ENCODE measurements at places on chromosomes 16 and 17. TPM values are rescaled to one million over a fixed set of nuclear protein-coding genes. Genes with fewer than 3 reads are reported as not detected.

Gene UNC45B
- 0.24 TPM for total RNA-seq

DNA sequence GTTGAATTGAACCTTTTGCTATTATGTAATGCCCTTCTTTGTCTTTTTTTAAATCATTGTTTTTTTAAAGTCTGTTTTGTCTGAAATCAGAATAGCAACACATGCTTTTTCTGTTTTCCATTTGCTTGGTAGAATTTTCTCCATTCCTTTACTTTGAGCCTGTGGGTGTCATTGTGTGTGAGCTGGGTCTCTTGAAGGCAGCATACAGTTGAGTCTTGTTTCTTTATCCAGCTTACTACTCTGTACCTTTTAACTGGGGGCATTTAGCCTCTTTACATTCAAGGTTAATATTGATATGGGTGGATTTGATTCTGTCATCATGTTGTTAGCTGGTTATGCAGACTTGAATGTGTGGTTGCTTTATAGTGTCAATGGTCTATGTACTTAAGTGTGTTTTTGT is 292.0 kb downstream of the MAP2K4 start:
- DNase-seq, result no peak

Gene BIRC5
- 25.0 TPM for total RNA-seq

GRCh38 chr17:74981318-74981978 is 6.0 kb upstream of the CDR2L start:
- DNase-seq, result no peak
